ENCODE measurements at places on chromosomes 1 and 21.

- DNase-seq = no peak
Observed at GRCh38 chr1:2368053-2368744, 23.2 kb downstream of the MORN1 start.

DNA sequence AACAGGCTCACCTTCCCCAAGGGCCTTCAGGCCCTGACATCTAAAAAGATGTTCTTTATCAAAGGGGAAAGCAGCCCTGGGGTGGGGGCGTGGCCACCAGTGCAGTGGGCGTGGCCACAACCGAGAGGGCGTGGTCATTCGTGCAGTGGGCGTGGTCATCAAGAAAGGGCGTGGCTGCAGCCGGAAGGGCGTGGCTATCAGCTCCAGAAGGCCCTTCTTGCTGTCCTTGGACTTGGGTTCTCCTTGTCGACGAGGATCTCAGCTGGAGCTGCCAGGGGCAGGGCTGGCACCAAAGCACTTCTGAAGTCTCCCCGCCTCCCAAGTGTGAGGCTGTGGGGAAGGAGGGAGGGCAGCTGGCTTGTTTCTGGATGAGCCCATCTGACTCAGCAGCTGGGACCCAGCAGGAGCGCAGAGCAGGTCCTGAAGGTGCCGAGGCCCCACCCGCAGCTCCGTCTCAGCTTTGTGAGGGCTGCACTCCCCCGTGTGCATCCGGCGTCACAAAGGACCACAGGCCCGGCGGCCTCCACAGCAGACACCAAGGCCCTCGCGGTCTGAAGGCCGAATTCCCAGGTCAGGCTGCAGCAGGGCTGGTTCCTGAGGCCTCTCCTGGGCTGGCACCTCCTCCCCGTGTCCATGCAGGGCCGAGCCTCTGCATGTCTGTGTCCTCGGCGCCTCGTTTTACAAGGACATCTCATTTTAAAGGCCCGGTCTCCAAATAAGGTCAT, 12.8 kb downstream of the PDE9A start:
- DNase-seq = no peak

DNA sequence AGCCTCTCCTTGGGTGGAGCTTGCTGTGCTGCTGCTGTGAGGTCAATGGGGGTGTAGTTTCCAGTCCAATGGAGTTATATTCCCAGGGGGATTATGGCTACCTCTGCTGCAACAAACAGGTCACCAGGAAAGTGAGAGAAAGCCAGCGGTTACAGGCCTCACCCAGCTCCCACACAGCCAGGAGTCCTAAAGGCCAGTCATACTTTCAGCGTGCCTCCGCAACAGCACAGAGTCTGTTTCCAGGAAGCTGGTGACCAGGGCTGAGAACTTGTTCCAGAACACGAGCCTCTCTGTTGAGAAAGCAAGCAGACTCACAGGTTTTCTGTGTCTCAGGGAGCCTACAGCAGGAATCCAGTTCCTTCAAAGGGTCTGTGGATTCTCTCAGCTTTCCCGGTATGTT, 17.3 kb upstream of the OR2M5 start:
- no peak for DNase-seq

DNA sequence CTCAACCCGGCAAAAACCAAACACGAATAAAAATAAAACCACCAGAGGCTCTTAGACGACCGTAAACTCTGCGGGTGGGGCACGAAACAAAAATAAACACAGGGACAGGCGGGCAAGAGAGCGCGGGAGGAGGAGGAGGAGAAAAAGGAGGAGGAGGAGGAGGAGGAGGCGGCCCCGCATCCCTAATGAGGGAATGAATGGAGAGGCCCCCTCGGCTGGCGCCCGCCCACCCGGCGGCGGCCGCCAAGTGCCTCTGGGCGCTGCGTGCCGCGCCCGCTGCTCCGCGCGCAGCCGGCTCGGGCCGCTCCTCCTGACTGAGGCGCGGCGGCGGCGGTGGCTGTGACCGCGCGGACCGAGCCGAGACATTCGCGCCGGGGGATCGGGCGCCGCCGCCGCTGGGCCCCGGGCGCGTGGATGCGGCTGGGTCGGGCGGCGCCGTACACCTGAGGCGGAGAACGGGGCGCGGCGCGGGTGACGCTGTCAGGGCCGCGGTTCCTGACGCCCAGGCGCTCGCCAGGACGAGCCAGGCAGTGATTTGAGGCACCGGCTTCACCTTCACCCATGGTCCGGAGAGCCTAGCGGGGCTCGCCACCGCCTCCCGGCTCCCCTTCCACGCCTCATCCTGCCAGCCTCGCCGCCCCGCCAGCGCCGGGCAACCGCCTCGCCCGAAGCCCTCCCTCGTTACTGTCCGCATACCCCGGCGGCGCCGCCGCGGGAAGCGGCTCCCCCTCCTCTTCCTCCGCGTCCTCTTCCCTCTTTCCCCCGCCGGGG, at the start of gene MARK1:
Gene MARK1 (plus strand): TSS at position 229 of the 771 bp plus-strand sequence. CDS start 687 bp downstream, outside the sequence.
- DNase-seq = no peak

- DNase-seq = no peak
Observed at GRCh38 chr1:91622616-91623015, 122.0 kb downstream of the CDC7 start.

- no peak for DNase-seq
Observed at GRCh38 chr1:187390215-187390818, 561.6 kb downstream of the PLA2G4A start.

DNA sequence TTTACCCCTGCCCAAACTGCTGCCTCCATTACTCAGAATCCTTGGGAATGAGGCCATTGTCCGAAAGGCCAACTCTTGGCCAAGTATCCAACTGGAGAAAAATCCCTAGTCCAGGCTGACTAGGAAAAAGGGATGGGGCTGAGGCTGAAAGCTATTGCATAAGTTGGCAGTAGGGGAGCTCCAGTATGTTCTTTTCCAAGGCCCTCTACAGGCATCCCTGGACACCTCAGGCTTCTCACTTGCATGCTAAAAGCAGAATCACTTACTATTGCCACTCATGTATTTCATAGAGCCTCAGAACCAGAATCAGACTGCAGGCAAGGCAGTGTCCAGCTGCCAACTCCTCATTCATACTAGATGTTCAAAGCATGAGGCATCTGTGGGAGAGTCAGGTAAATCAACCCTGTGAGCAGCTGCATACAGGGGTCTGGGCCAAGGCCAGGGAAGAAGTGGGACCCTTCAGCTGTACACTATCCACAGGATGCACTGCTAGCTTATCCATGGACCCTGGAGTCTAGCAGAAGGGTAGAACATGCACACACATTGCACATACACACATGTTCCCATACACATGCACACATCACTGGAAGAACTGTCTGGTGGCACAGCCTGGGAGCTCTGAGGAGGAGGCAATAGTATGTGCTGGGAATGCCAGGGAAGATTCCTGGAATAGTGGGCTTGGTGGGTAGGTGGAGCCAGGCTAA, 195.3 kb downstream of the C1orf94 start:
- DNase-seq = no peak

DNA sequence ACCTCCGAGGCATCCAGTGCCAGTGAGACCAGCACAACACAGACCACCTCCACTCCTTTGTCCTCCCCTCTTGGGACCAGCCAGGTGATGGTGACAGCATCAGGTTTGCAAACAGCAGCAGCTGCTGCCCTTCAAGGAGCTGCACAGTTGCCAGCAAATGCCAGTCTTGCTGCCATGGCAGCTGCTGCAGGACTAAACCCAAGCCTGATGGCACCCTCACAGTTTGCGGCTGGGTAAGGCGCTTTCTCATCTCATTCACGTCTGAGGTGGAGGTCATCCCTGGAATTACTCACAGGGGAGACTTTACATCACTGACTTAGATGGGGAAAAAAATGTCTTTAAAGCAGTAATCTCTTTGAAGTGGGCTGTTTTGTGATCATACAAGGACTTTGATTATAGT, 106.3 kb downstream of the CD247 start:
- no peak for DNase-seq

DNA sequence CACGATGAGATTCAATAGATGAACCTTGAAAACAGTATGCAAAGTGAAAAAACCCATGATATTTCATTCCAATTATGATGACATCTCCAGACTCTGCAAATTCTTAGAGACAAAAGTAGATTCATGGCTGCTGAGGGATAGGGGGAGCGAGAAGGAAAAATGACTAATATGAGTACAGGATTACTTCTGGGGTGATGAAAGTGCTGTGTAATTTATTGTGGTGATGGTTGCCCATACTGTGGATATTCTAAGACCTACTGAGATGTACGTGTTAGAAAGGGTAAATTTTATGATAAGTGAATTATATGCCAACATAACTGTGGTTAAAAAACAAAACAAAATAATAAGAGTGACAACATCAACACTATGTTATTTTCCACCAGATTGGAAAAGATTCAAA, 18.9 kb upstream of the RGS7 start:
- no peak for DNase-seq

DNA sequence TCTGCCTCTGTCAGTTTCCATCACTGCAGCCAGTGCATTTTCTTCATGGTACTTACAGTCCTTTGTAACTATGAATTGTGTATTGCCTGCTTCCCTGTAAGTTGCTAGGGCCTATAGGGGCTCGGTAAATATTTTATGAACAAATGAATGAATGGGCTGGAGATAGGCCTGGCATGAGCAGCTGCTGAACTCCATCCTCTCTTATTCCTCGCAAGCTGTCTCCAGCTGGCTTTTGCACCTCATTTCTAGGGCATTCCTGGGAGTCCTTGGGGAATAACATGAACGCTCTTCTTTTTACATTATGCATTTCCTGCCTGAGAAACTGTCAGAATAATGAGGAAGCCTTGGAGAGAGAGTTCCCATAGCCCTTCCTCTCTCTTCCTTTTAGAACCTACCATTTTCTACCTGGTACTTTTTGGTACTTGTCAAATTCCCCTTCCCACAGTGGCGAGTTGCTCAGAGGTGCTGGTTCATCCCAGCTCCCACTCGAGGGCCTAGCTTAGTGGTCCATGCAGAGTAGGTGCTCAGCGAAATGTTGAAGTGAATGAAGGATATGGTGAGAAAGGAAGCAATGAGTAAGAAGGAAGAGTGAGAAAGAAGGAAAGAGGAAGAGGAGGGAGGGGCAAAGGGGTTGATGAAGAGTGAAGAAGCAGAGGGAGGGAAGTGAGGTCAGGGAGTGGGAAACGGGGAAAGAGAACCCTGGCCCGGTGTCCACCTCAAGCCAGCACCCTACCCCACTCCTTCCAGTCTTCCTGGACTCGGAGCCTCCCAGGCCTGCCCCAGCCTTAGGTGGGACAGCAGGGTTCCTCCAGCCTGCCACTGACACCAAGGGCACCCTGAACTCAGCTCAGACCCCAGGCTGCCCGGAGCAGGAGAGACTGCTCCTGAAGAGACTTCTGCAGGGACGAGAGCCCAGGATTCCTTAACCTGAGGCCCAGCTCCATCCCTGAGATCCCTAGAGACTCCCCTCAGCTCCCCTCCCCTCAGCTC, 29.6 kb downstream of the KCNC4 start:
- no peak for DNase-seq

DNA sequence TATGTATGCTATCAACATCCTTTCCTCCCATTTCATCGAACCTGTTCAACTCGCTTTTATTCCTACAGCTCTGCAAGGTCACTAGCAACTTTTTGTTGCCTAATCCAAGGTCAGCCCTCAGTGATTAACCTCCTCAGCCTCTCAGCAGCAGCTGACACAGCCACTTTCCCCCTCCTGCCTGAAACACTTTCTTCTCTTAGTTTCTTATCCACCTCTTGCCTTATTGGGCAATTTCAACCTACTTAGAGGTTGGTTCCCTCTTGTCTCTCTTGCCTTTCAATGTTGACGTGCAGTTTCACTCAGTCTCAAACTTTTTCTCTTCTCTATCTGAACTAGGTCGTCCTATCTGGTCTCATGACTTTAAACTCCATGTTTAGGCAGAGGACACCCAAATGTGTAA, 156.3 kb downstream of the C1orf94 start:
- no peak for DNase-seq

DNA sequence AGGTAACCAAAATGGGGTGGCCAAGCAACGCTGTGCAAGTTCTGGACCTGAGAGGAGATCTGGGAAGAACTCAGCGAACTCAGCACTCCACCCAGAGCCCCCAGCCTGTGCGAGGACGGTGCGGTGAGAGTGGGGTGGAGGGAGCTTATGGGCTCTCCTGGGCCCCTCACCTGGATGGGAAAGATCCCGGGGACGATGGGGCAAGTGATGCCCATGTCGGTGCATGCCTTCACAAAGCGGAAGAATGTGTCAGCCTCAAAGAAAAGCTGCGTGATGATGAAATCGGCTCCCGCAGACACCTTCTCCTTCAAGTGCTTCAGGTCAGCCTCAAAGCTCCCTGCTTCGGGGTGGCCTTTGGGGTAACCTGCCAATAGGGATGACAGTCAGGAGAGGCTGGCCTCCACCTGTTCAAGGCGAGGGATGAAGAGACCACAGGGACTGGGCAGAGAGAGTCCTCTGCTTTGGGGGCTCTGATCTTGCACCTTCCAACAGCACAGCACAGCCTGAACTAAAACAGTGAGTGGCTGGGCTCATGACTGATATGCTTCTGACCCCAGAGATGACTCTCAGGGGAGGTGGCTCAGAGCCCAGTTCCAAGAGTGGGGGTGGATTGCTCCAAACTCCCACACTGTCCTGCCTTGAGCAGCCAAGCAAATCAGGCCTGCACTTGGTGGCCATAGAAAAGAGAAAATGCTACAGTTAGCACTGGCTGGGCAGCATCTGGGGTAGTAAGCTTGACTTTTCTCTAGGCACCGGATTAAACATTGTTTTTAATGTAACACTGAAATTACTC, 9.5 kb downstream of the MTHFR start:
- DNase-seq = no peak

DNA sequence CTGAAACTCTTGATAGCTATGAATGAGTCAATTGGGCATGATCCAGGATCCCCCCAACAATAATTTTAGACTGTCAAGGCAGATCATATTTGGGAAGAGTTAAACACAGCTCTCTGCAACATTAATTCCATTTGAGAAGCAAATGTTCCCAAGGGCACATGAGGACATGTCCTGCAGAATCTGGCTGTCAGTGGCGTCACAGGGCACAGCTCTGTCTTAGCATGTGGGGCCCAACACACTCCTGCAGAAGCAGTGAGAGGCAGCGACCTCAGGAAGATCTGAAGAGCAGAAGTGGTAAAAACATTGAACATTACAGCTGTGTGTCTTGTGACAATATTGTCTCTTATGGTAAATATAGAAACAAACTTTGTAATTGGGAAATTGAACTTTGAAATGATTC, 197.1 kb upstream of the PBX1 start:
- no peak for DNase-seq

- no peak for DNase-seq
Observed at GRCh38 chr1:181091309-181092040, 3.0 kb downstream of the IER5 start.

All from NCI-H1417 treated with DMSO at 0.1 percent for 48 hours (cell line).